ENCODE measurements at places on chromosomes 6 and 20.

GRCh38 chr20:2871661-2872458 is 1.4 kb upstream of the PTPRA start:
- no peak for DNase-seq

- DNase-seq = no peak
These were observed 147.3 kb downstream of the TTLL2 start for GRCh38 chr6:167472148-167472547.

DNA sequence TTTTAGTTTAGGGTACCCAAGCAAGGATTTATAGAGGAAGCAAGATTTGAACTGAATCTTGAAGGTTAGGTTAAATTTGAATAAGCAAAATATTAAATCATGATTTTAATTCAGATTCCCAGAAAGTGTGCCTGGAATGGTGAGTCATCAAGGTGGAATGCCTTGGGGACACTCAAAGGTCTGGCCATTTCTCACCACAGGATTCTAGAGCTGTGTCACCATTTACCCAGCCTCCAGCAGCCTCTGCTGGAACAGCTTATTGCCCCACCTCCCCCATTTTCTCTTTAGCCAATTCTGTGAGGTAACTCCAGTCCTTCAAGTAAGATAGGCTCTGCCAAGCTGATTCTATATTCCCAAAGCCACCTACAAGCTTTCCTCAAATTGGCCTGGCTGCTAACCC is 181.4 kb downstream of the SIM1 start:
- DNase-seq = no peak

DNA sequence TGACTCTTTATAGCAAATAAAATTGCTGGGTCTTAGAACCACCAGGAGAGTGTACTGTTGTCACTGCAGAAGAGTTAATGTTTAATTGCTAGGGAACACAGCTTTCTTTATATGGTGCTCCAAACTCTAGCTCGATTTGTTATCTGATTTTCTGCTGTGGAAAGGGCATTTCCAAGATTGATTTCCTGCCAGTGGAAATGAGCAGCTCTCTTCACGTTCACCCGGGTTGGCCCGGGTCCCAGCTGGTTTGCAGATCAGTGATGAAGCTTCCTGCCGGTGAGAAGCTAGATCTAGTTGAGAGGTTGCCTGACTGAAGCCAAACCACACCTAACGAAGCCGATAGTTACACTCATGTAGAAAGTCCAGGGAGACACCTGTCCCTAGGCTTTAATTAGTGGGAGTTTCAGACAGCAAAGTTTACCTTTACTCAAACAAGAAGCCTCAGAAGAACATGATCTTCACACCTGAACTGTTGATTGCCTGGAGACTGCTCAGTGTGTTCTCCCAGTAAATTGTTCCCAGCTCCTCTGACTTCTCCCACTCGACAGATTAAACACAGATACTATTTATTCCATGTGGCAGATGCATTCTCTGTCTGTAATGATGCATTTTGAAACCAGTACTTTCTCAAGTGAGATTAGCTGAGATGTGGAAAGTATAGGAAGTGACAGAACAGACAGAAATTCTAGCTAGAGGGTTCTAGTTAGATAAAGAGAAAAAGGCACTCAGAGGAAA is 27.8 kb downstream of the PAQR8 start:
- no peak for DNase-seq

DNA sequence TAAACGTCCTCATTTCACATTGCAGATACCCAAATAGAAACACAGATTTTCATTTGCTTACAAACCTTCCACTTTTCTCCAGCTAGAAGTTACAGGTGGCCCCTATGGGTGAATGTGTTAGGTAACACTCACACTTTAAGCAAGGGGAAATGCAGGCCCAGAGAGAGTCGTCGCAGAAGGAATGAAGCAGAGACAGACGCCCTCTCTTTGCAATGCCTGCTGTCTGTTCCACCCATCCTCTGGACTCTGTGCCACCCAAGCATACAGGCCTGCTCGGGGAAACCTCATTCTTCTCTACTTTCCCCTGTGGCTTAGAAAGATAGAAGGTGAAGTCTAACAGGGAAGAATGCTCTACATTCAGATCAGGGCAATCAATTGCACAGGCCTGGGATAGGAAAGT is 57.2 kb downstream of the LRFN2 start:
- DNase-seq = no peak

- DNase-seq = no peak
These were observed 107.2 kb downstream of the TOX2 start for GRCh38 chr20:44021900-44022299.

DNA sequence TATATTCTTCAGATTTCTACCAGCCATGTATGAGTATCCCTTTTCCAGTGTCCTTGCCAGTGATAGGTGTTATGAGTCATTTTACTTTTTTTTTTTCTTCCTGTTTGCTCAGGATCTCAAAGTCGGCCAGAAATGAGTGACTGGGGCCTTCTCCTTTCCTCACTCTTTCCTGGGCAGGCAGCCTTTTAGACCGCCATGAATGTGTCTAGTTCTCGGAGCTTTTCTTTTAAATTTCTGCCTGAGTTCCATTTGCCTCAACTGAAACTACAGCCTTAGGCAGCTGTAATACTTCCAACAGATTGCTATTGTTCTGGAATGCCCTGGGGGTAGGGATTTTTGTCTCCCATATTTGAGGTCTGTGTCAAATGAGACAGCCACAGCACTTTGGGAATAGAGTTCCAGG is 83.7 kb downstream of the STXBP5 start:
- DNase-seq = no peak

DNA sequence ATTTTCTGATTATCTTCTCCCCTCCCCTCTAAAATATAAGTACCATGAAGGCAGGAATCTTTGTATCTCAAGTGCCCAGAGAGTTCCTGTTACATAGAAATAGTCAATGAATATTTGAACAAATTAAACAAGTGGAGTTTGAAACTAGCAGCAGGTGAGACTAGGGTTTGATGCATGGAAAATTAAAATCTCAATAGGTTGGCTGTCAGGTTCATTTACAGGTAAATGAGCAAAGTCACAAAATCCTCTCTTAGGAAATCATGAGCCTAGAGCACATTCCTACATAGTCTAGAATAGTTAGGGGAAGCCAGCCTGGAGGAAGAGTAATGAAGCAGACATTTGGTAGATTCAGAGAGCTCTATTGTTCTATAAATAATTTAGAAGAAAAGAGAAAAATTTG is 140.4 kb downstream of the HS3ST5 start:
- DNase-seq = no peak

DNA sequence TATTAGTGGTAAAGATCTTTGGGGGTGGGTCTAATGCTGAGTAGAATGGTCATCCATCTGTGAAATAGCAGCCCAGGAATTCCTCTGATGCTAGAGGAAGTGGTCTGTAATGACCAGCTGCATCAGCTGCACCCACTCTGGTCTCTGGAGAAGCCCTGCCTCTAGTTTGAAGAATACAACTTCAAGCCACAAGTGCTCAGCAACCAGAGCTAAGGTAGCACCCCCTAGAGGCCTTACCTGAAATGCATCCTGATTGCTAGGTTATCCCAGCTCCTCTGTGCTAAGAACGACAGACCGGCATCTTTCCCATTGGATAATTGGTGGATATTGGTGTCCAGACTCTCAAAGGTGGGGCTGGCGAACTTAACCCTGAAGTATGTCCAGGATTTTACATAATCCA is 58.2 kb downstream of the DNAH8 start:
- DNase-seq = no peak

DNA sequence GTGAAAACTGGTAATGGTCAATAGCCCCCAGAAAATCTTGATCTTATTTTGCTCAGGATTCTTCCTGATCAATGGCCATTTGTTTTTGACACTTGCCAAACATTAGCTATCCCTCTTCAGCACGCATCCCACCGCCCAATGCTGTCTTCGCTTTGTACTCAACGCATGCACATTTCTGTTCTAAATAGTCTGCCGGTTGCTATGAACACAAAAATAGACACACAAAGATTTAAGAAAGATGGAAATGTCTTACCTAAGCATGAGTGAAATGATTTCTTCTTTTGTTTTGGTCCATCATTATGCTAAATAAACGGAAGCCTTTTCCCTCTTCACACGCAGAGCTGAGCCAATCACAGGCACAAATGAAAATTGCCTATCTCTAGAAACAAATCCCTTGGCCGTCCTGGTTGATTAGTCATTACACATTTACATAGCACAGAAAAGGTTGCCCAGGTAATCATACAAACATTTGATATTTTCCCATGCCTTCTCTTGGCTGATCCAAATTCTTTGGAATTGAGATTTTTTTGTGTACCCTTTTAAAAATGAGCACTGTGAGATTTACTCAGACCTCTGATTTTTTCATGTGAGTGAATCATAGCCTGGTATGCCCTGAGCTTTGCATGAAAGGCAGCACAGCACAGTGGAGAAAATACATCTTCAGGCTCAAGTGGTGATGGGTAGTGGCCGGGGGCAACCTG is 70.5 kb upstream of the FAM184A start:
- no peak for DNase-seq

- DNase-seq = no peak
These were observed 3.8 kb upstream of the APCDD1L start for GRCh38 chr20:58518896-58519593.

DNA sequence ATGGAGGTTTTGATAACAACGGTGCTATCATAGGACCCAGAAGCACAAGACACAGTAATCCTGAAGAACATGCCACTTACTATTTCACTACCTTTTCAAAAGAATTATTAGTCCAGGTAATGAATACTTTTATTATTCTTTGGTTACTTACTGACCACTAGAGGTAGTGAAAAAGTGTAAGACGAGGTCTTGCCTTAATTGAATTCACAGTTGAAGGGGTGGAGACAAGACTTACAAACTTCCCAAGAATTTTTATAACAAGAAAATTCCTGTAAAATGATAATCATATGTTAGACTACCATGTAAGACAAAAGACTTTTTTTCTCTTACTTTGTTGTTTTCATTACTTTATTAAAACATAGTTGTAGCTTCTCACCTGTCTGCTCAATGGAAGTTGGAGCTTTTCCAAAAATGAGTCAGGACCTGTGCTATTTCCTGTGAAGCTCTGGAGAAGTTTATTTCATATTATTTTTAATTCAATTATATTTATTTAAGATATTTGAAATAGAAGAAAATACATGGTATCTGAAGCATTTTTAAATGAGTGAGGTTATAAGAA is 52.4 kb downstream of the DOP1A start:
- DNase-seq = no peak

GRCh38 chr6:52363228-52363867 is 1.4 kb downstream of the PAQR8 start:
- DNase-seq = no peak

DNA sequence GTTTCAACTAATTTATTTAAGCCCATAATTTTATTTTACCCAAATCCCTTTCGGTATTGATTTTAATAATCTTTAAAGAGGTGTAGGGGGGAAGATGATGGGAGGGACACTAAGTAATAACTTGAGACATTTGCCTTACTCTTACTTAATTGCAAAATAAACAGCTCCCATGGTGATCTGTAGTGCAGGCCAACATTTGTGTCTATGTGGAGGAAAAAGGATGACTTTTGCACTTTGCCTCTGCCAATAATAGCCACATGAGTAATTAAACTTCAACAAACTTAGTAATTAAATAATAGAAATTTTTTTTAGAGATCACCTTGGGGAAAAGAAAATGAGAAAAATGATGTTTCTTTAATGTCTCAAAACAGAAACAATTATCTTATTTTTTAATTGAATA is 29.9 kb upstream of the CD2AP start:
- DNase-seq = no peak

DNA sequence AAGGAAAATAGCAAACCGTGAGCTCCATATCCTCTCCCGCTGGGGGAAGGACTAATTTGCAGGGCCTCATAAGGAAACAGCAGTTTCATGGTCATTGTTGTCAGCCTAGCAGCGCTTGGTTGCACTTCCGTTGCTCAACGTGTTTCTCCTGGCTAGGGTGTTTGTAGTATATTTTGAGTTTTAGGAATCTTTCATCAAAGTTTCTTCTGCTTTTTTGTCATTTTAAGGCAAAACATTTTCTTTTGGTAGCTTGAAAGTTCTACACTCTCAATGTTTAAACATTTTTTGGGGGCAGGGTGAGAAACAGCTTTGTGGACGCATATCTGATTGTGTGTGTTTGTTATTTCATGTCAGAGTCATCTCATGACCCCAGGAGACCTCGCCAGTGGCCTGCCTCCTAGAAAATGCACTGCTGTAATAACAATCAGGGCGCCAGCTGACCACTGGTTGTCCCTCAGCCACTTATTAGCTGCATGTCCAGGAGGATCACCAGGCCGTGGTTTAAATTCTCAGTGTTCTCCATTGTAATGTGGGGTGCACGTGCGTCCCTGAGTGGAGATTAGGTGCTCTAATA is 20.6 kb downstream of the JARID2 start:
- DNase-seq = no peak

- DNase-seq = no peak
These were observed 47.6 kb upstream of the RBM24 start for GRCh38 chr6:17233531-17233930.

- DNase-seq = no peak
These were observed 193.5 kb upstream of the CNR1 start for GRCh38 chr6:88359530-88360202.

- no peak for DNase-seq
These were observed 15.4 kb downstream of the ENPP3 start for GRCh38 chr6:131652472-131652871.

DNA sequence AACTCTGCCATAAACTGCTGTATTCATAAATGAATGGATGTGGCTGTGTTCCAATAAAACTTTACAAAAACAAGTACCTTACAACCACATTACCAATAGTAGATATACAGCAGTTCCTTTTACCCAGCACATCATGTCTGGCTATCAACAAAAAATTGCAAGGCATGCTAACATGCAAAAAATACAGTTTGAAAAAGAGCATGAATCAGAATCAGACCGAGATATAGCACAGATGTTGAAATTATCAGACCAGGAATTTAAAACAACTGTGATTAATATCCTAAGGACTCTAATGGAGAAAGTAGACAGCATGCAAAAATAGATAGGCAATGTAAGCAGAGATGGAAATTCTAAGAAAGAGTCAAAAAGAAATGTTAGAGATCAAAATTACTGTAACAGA is 8.4 kb upstream of the NUS1 start:
- DNase-seq = no peak

- DNase-seq = no peak
These were observed 9.2 kb downstream of the TUBB2B start for GRCh38 chr6:3218266-3218665.

- DNase-seq = peak; percentile 48
These were observed 66.2 kb upstream of the SNX9 start for GRCh38 chr6:157756708-157757429.

- DNase-seq = no peak
These were observed 7.0 kb downstream of the HELZ2 start for GRCh38 chr20:63567136-63567385.

- no peak for DNase-seq
These were observed 351.2 kb downstream of the CDC5L start for GRCh38 chr6:44738601-44739146.

GRCh38 chr6:169370666-169371343 is 117.2 kb upstream of the THBS2 start:
- DNase-seq = no peak

- no peak for DNase-seq
These were observed 154.6 kb upstream of the SOX4 start for GRCh38 chr6:21438986-21439352.
